Psoas muscle (tissue), 8 donors: ENCODE measurements at places on chromosomes 6 and 20. TPM values are rescaled to one million over a fixed set of nuclear protein-coding genes. Genes with fewer than 3 reads are reported as not detected.
A peak's percentile ranks its signal among the peaks of the same experiment; 100 is the strongest.

Gene SERPINB1
- 60.7 TPM for total RNA-seq

Gene PDE10A
- total RNA-seq, result 0.74 TPM

Gene MATN4
- not detected for total RNA-seq

- no peak for DNase-seq
Observed at GRCh38 chr6:158498362-158498761, 61.5 kb upstream of the TMEM181 start.

- no peak for DNase-seq
Observed at GRCh38 chr20:39736434-39737327, 774.5 kb downstream of the DHX35 start.

Gene PLG
- total RNA-seq, result 0.20 TPM

DNA sequence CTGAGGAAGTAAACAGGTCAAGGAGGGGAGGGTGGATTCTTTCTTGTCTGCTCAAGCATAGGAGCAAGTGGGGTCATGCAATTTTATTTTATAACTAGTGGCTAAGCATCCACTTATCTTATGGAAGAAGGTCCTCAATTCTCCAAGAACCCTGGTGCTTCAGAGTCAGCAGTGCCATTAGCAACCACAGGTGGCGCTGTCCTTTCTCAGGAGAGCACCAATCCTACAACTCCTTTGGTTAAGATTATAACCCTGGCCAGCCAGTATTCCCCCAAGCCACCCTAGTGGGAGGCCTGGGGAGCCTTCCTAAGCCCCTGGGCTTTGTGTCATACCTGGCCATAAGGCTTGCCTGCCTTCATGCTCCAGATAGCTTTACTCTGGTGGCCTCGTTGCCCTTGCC is 60.7 kb downstream of the PCSK2 start:
- no peak for DNase-seq

Gene MAP1LC3A
- total RNA-seq, result 27.4 TPM

DNA sequence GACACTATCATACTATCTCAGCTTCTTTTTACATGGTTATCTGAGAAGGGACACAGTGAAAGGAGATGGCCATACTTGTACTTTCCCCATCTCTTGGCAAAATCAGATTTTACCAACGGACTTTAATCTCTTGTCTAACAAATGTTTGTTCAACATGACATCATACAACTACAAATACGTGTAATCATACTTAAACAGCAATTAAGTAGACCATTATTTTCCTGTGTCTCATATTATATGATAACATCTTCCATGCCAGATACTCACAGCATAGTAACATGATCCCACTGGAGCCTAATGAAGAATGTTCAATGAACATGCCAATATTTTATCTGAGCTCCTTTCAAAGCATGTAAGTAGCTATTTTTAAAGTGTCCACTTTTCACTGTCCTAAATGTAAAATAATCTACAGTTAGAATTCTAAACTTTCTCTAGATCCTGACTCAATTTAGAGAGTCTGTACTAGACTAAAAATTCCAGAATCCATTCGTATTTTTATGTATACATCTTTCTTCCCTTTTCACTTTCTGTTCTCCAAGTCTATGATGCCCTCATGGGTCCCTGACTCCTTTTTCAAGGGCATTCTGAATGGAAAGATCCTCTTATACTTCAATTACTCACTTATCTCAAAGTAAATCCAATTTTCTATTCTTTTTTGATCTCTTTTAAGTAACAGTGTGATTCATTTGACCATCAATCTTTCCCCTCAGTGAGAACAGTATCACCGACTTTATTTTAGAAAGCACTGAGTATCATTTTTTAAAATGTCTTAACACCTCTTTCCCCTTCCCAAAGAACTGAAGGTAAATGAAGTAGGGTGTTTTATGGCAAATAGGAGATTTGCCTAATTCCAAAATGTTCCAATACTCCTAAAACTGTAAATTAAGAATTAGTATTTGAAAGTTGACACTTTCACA is 133.5 kb downstream of the CDK19 start:
- DNase-seq, result no peak

DNA sequence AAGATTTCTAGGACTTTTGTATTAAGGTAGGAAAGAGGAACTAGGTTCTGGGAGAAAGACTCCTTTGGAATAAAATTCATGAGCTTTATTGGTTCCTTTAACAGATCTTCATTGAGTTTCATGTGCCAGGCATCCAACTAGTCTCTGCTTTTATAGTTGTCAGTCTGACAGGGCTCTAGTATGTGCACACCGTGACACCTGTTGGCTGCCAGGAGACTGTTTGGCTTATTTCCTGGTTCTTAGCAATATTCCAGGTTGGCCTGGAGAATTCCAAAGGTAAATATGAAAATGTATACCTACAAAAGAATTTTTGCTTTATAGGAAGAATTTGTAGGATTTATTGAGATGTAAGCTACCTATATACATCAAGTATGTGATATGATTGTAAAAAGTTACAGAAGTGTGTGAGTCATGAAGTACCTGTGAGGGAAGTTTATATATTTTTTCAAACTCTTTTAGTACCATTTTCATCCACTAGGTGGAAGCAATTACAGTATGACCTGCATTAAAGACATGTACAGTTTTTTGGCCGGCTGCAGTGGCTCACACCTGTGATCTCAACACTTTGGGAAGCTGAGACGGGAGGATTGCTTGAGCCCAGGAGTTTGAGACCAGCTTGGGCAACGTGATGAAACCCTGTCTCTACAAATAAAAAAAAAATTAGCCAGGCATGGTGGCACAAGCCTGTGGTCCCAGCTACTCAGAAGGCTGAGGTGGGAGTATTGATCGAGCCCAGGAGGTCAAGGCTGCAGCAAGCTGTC is 35.2 kb downstream of the NDUFAF5 start:
- peak; percentile 63 for DNase-seq

GRCh38 chr6:47022191-47022590 is 19.9 kb downstream of the ADGRF1 start:
- no peak for DNase-seq

Gene KCNS1
- total RNA-seq, result not detected

Gene NKX2-2
- not detected for total RNA-seq

DNA sequence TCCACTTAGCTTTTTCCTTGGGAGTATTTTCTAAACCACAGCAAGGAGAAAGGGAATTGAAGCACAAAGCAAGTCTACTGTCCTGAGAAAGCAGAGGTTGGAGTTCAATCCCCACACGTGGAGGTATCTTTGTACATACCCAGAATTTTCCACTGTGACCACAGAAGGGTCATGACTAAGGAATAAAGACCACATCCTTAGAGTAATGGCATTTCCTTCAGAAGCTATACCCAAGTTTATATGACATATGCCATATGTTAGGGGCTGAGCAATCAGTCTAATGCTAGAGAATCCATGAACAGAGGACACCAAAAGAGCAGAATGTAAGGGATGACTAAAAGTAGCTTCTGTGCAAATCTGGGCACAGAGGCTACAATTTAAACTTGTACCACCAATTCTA is 46.4 kb downstream of the ATG5 start:
- no peak for DNase-seq
